ENCODE measurements at places on chromosomes 6 and 20. TPM values are rescaled to one million over a fixed set of nuclear protein-coding genes. Genes with fewer than 3 reads are reported as not detected.

UFL1 gene
- 17.1 TPM for total RNA-seq

FABP7 gene
- total RNA-seq, result 266 TPM

NFKBIE gene
- total RNA-seq, result 4.5 TPM

DNA sequence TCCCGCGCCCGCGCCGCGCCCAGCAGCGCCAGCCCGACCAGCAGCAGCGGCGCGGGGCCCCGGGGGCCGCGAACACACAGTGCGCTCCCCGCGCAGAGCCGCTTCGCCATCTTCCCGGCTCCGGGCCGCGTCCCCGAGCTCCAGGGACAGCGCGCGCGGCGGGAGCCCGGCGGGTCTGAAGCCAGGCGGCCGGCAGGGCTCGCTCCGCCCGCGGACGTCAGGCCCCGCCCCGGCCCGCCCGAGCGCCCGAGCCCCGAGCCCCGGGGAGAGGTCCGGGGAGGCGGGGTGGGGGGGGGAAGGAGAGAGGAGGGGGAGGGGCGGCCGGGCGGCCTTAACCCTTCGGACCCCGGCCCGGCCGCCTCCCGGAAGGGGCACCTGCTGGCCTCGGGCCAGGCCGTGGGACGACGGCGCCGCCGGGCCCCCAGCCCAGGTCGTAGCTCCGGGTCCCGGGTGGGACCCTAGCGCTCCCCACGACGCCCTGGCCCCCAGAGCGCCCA, at the start of gene LAMA5:
Gene LAMA5 (minus strand): TSS at position 177 of the 497 bp plus-strand sequence. CDS start 67 bp downstream, at position 110.
- peak; percentile 82 for DNase-seq

- DNase-seq, result no peak
Observed at GRCh38 chr6:37889051-37889450, 69.5 kb downstream of the ZFAND3 start.

- no peak for DNase-seq
Observed at GRCh38 chr6:15475261-15475660, 187.6 kb downstream of the DTNBP1 start.

GRCh38 chr20:51535674-51536073, 6.8 kb downstream of the NFATC2 start:
- no peak for DNase-seq

- DNase-seq, result no peak
Observed at GRCh38 chr6:105569706-105570105, 166.8 kb upstream of the PREP start.
